ENCODE measurements at places on chromosomes 5 and 9. TPM values are rescaled to one million over a fixed set of nuclear protein-coding genes. Genes with fewer than 3 reads are reported as not detected.

LYSMD3 gene
- total RNA-seq, result 17.0 TPM

TRMO gene
- total RNA-seq, result 7.4 TPM

TUT7 gene
- 12.7 TPM for total RNA-seq

LHX6 gene
- 8.5 TPM for total RNA-seq

CBY3 gene
- total RNA-seq, result not detected

Data from heart right ventricle (tissue), 16 donors.